ENCODE measurements at places on chromosomes 1 and 21. TPM values are rescaled to one million over a fixed set of nuclear protein-coding genes. Genes with fewer than 3 reads are reported as not detected.

MATN1 gene
- polyA plus RNA-seq, result 0.30 TPM

S100A7 gene
- not detected for polyA plus RNA-seq

RPE65 gene
- polyA plus RNA-seq, result 0.11 TPM

GNAT2 gene
- polyA plus RNA-seq, result not detected

DNA sequence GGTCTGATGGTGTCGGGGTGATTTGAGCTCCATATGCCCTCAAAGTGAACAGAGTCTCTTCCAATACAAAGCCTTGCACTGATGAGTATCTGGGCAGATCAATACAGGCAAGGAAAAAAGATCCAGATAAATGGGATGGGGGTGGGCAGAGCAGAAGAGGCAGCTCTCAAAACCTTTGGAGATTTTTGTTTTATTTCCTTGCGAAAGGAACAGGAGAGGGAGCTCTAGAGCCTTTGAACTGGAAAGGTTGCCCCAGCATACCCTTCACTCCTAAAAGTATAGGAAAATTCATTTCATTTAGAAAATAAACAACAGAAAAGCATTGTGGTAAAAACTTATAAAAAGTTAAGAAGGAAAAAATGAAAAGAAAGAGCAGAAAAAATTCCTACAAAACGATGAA is 31.4 kb upstream of the OLIG2 start:
- no peak for DNase-seq

DNA sequence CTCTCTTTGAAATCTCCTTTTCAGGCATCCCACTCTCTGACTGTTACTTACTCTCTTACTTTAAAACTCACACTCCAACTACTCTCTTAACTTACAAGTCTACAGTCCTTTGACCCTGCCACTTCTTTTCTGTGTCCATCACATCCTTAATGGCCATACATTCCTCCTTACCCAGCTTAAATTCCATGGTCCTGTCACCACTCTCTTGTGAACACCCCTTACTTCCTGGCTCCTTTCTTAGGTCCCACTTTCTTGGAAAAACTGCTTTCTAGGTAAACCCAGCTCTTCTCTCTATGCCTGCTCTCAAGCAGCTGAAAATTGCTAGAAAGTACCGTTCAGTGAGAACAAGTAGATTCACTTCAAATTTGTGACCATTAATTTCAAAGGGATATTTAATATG is 109.1 kb downstream of the OLFML2B start:
- no peak for DNase-seq

DNA sequence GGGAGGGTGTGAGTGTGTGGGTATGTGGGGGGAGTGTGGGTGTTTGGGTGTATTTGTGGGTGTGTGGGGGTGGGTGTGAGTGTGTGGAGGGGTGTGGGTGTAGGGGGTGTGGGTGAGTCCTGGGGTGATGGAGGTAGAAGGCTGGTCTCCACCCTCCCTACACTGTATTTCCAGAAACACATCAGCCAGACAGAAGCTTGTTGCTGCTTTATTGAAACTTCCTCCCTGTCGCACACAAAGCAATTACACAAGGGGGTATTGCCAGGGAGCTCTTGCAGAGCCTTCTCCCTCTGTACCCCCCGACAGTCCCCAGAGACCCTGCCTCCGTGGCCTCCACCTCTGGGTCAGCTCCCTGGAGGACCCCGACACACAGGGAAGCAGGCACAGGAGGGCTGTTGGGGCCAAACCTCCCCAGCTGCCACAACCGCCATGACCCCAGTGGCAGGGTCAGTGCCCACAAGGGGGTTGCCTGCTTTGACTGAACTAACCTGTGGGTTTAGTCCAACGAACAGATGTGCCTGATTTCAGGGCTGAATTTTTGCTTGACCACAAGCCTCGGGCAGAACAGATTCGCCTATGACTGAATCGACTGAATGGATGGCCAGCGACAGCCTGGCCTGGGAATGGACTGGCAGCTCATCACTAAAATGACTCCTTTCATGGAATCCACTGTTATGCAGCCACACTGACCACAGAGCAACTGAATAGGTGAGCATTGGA is 9.1 kb upstream of the MATN1 start:
- no peak for DNase-seq

DNA sequence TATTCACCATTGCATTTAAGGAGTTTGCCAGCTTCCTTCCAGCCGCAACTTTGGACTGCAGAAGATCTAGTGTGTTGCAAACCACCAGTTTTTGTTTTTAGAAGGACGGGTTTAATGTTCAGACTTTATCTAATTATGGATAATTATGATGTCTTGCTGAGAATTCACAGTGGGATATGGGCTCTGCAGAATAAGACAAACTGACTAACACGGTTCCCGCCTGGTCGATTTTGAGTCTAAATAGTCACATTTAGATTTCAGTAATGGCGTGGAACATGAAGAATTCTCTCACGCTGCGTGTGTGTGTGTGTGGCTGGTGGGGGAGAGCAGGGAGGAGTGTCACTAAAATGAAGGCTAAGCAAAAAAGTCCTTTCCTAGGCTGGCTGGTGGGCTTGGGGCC is 48.5 kb upstream of the DMRTB1 start:
- no peak for DNase-seq

- no peak for DNase-seq
These were observed 26.2 kb downstream of the TRIM67 start for GRCh38 chr1:231188072-231188471.

GRCh38 chr1:196229546-196229945 is 378.7 kb downstream of the KCNT2 start:
- no peak for DNase-seq

DNA sequence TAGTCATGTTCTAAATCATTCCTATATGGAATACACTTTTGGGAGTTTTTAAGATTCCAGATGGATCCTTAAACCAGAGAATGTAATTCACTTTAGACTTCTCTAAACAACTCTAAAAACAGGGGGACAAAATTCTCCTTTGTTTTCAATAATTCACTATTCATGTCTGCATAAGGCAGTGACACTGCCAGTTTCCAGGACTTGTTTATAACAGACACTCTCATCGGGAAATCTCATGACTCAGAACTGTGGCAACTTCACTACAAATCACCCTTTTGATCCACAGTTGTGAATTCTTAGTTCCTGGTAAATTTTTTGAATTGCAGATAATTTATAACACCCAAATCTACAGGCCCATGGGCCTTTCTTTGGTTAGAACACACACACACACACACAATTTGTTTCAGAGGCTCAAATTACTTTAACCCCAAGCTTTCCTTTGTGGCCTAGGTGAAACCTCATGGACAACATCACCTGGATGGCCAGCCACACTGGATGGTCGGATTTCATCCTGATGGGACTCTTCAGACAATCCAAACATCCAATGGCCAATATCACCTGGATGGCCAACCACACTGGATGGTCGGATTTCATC is at the start of gene OR2T4:
Gene OR2T4 (plus strand): TSS at position 545 of the 595 bp plus-strand sequence. CDS start 0 bp downstream, at position 545.
- no peak for DNase-seq

GRCh38 chr1:92211166-92211565 is 6.5 kb upstream of the C1orf146 start:
- DNase-seq, result no peak

DNA sequence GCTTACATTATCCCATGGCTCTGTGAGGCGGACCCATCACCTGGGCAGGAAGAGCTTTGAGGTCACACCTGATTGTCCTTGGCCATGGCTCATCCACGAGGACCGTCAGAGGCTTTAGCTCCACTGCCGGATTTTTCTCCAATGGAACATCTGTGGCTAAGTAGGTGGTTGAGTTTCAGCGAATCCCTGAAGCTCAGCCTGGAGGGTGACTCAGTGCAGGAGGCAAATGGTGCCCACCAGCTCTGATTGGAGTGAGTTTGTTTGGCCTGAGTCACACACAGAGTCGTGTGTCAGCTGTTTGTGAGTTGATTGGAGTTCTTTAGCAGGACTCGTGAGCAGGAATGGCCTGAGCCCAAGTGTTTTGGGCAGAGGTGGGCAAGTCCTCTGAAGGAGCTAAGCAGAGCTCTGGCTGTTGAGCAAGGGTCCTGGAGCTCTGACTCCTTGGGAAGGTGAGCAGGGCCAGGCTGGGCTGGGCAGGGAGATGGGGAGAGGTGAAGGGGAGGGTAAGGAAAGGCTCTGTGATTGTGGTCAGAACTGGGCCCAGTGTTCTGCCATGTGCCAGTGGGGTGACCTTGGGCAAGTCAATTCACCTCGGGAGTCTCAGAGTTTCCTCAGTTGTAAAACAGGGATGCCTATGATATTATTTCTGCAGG is 2.0 kb downstream of the SLC6A17 start:
- DNase-seq, result no peak

DNA sequence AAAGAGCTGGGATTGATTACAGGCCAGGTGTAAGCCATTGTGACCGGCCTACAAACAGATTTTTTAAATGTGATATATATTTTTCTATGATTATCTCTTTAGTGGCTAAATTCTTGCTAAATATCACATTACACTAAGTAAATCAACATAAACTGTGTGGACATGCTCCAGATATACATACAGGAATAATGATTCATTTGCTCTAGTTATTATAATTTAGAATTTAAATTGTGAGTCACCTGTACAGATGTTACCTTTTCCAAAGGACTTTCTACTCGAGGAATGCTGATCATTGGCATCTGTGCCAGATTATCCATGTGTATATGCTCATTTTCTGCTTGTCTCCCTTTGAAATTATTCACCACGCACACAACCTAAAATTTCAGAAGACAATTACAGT is 90.1 kb downstream of the PLPPR5 start:
- DNase-seq, result no peak

All from left renal pelvis (tissue), 4 donors.